ENCODE measurements at places on chromosomes 13 and 19.
A peak's percentile ranks its signal among the peaks of the same experiment; 100 is the strongest.

GRCh38 chr19:18108897-18109296, 11.3 kb downstream of the MAST3 start:
- no peak for DNase-seq

- DNase-seq: no peak
These were observed 3.4 kb upstream of the GIPR start for GRCh38 chr19:45664575-45664974.

GRCh38 chr19:18895824-18896341, at the start of gene CERS1:
Gene CERS1 (minus strand): TSS chr19:18896158. CDS start chr19:18896072, 86 bp downstream.
- no peak for DNase-seq

GRCh38 chr19:28137772-28138171, 1075.2 kb downstream of the UQCRFS1 start:
- no peak for DNase-seq

DNA sequence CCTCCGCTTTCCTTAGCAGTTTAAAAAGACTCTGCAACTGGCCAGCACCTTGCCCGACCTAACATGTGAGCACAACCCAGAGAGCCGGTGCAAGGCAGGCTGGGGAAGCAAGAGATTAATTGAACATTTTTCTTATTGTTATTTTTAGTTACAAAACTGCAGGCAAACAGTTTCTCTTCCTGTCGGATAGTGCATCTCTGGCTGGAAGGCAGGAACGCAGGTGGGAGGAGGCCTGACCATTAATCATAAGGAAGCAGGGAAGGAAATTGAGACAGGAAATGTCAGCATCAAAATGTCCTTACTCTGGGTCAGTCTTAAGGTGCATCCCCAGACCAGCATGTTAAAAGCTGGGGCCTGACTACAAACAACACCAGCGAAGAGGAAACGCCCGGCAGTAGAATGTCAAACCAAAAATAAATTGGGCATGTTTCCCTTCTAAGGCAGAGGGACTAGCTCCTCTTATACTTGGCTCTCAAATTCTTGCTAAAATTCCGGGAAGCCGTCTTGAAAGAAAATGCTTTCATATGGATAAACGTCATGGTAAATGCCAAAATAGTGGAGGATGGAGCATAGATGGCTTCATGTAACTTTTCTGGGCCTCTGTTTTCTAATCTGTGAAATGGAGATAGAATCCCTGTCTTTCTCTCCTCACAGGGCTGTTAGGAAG, 226.8 kb downstream of the RAP2A start:
- no peak for DNase-seq

- DNase-seq: no peak
These were observed 90.2 kb downstream of the MAP4K1 start for GRCh38 chr19:38527466-38528136.

DNA sequence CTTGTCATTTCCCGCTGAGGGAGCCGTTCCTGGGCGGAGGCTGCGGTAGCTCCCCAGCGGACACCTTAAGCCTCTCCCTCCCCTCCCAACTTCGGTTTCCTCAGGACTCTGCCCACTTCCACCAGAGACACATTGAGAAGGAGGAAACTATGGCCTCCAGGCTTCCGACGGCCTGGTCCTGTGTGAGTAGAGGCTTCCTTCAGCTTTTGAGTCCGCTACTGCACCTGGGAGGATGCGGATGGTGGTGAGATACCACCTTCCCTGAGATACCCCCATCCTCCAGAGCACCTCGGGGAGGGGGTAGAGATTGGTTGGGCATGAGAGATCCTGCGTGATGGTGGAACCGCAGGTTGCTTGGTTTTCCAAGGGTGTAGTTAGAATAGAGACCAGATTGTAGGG, 955 bp downstream of the ZNF274 start:
- DNase-seq: no peak

- DNase-seq: no peak
These were observed at the start of gene GRIN2D for GRCh38 chr19:48393559-48394330. Gene GRIN2D (plus strand): TSS chr19:48393668. CDS start chr19:48398393, 4,725 bp downstream.

- peak; percentile 89 for DNase-seq
These were observed 15.2 kb downstream of the STXBP2 start for GRCh38 chr19:7652061-7652641.

DNA sequence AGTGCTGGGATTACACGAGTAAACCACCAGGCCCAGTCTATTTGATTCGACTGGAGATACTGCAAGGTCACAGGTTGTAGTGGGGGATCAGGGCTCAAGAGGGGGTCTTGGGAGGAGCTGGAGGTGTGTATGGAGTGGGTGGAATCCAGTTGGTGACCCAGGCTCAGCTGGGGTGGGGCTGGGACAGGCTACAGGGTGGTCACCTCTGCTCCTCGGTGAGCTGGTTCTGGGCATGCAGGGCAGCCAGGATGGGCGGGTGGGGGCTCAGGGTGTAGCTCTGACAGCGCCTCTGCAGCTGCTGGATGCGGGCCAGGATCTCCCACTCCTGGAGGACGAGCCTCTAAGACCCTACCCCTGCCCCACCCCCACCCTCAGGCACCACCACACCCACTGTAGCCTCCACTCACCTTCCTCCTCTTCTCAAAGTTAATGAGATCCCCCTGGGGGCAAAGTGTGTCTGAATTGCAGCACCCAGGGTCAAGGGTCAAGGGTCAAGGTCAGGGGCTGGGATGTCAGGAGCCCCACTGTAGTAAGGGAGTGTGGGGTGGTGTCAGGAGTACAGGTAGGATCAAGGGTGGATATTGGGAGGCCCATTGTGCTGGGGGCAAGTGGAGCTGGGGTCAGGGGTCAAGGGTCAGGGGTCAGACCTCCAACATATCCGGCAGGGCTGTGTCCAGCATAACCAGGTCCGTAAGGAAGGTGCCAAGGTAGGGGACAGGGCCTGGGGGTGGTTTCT, 17.1 kb downstream of the RGL3 start:
- no peak for DNase-seq

DNA sequence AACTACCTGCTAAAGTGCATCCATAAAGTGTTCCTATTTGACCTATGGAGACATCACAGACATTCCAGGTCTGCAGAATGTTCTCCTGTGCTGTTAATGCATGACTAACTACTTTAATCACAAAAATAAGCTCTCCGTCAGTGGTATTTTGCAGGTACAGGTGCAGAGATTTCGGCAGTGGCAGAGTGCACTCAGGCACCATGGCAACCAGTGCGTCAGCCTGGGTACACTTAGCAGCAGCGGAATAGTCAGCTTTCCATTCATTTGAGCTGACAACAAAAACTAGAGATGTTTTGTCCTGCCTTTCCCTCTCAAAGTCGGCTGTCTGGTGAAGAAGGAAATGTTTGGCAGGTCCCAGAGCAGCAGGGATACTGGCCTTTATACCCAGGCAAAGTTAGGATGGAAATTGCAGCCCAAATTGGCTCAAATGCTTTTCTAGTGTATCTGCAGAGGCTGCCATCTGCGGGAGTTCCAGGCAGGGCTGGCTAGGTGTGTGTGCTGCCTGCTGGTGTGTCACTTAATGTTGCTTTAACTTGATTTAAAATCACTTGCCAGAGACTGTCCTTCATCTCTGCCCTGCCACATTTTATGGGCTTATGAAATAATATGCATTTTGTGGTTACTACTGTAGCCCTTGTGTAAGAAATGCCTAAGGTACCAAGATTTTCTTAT, 195.8 kb downstream of the RAP2A start:
- no peak for DNase-seq

DNA sequence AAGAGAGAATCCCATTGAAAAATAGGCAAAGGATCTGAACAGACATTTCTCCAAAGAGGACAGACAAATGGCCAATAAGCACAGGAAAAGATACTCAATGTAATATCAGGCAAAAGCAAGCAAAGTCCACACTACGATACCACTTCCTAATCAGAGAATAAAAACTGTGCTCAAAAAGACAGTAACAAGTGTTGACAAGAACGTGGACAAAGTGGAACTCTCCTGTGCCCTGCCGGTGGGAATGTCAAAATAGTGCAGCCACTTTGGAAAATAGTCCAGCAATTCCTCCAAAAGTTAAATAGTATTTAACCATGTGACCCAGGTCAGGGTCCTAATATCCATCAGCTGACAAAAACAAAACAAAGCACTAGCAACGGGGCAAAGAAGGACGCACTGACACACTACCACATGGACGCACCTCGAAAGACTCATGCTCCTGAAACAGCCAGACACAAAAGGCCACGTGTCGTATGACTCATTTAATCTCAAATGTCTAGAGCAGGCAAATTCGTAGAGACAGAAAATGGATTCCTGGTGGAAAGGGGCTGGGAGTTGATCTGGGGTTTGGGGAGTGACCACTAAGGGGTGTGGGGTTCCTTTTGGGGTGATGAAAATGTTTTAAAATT, 5.2 kb downstream of the MIER2 start:
- no peak for DNase-seq

DNA sequence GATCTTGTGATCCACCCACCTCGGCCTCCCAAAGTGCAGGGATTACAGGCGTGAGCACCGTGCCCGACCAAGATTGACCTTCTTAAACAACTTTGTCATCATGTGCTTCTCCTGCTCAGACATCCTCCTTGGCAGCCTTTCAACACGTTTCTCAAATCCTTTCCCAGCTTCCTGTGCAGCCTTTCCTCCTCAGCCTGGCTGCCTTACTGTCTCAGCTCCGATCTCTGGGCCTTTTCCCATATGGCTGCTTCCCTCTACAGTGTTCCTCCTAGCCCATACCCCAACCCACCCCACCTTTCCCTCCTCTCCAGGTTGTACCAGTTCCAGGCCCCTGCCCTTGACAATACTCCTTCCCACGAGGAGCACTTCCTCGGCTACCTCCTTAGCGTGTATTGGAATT, 7.2 kb downstream of the PHF11 start:
- DNase-seq: no peak

GRCh38 chr19:58305932-58306323, 751 bp downstream of the ERVK3-1 start:
- DNase-seq: no peak

GRCh38 chr19:16429066-16429758, 42.6 kb downstream of the EPS15L1 start:
- DNase-seq: no peak

DNA sequence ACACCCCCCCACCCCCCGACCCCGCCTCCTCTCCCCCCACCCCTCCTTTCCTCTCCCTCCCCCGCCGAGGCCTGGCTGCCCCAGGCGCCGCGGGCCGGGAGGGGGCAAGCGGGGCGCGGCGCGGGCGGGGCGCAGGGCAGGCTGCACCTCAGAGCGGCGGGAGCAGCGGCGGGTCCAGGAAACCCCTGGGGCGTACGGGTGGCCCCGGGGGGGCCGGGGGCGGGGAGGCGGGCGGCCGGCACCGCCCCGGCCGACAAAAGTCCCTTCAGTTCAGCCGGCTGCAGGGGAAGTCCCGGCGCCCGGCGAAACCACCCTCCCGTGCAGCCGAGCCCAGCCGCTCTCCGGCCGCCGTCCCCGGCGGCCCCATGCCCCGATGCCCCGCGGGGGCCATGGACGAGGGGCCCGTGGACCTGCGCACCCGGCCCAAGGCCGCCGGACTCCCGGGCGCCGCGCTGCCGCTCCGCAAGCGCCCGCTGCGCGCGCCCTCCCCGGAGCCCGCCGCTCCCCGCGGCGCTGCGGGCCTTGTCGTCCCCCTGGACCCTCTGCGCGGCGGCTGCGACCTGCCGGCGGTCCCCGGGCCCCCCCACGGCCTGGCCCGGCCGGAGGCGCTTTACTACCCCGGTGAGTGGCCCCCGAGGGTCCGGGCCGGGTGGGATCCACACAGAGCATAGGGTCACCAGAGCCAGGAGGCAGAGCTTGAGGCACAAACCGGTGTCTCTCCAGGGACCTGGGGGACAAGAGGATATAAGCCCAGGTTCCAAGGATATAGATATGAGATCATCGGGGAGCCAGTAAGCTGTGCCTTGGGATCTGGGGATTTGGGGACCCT, at the start of gene BCL3:
BCL3 (plus strand) TSS at position 283 of the 829 bp plus-strand sequence; CDS start at position 366, 83 bp downstream.
- peak; percentile 49 for DNase-seq

- no peak for DNase-seq
These were observed 310.6 kb downstream of the LMO7 start for GRCh38 chr13:75946536-75947284.

DNA sequence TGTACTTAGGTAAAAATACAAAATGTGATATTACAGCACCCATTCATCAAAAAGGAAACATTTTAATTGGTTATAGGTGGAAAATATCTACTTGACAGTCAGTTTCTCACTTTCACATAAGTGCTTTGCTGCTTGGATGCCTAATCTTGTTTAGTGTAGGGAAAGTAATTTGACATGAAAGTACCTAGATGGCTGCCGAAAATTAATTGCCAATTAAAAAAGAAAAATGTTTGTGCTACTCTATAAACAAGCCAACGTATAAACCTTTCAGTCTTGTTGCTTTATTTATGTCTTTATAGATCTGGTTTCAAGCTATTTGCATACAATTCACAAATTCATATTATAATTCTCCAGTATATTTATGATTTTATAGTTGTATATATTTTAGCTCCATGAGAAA, 729.9 kb downstream of the DACH1 start:
- no peak for DNase-seq

GRCh38 chr19:5166262-5166661, 174.3 kb downstream of the PTPRS start:
- DNase-seq: no peak

- DNase-seq: no peak
These were observed 15.1 kb upstream of the NAA16 start for GRCh38 chr13:41295973-41296372.

DNA sequence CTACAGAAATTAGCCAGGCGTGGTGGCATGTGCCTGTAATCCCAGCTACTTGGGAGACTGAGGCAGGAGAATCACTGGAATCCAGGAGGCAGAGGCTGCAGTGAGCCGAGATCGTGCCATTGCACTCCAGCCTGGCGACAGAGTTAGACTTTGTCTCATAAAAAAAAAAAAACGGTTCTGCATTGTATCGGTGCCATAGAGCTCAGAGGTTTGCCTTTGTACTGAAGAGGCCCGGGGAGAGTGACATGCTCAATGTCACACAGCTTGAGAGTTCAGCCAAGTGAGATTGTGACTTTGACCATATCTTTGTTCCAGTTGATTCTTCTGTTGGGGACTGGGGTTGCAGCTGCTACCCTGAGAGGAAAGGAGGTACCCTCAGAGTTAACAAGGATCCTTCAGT, 4.3 kb downstream of the HAUS8 start:
- no peak for DNase-seq

DNA sequence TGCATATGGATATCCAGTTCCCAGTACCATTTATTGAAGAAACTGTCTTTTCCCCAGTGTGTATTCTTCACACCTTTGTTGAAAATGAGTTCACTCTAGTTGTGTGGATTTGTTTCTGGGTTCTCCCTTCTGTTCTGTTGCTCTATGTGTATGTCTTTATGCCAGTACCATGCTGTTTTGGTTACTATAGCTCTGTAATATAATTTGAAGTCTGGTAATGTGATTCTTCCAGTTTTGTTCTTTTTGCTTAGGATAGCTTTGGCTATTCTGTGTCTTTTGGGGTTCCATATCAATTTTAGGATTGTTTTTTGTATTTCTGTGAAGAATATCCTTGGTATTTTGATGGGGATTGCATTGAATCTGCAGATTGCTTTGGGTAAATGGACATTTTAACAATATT, 35.2 kb downstream of the ZNF136 start:
- no peak for DNase-seq

GRCh38 chr13:50282016-50282415, 266.8 kb downstream of the KCNRG start:
- no peak for DNase-seq

- DNase-seq: no peak
These were observed 546.1 kb downstream of the SUCLA2 start for GRCh38 chr13:47454986-47455385.

GRCh38 chr13:64680739-64681138, 2549.4 kb downstream of the PCDH9 start:
- DNase-seq: no peak
